ENCODE measurements at places on chromosomes 4 and X. TPM values are rescaled to one million over a fixed set of nuclear protein-coding genes. Genes with fewer than 3 reads are reported as not detected.

The PFKFB1 gene
- not detected for total RNA-seq

The FHL1 gene
- 23.2 TPM for total RNA-seq

The EVC2 gene
- 1.3 TPM for total RNA-seq

The SMR3B gene
- not detected for total RNA-seq

The ZNF330 gene
- total RNA-seq, result 28.0 TPM

The TMPRSS11D gene
- not detected for total RNA-seq

The KIF4A gene
- total RNA-seq, result 29.9 TPM

The RPA4 gene
- total RNA-seq, result 0.14 TPM

The KCNIP4 gene
- not detected for total RNA-seq

The CLDN22 gene
- total RNA-seq, result not detected

The RNF212 gene
- total RNA-seq, result 0.81 TPM

The RAB9A gene
- total RNA-seq, result 29.1 TPM

The C4orf54 gene
- 0.01 TPM for total RNA-seq

The NAAA gene
- total RNA-seq, result 24.8 TPM

Measured in A549 treated with dexamethasone at 1 μM for 4 hours (cell line).